ENCODE measurements at places on chromosomes 5 and 9.

DNA sequence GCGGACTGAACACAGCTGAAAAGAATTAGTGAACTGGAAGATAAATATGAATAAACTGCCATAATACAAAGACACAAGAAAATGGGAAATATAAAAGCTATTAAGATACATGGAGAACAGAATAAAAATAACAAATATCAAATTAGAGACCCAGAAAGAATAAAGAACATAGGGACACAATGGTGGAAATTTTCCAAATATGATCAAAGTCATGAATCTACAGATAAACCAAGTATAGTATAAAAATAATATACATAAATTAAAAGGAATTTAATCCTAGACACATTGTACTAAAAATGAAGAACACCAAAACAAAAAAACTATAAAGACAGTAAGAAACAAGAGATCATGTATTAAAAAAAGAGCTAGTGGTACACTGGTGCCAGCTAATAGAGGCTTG, 194.9 kb downstream of the MLLT3 start:
- DNase-seq: no peak

DNA sequence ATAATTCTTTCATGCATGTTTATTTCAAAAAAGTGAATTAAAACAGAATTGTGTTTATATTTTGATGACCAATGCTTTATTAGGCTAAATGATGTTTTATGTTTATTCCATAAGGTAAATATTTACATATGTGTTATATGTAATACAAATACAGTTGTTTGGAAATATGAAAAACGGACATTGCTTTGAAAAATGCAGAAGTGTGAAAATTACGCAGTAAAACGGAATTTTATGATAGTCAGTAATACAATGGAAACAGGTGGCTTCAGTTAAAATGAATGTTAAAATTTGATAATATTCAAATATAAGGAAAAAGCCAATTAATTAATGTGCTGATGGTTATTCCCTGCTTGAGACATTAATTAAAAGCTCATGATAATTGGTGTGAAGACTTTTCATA, 1633.8 kb downstream of the MAT2B start:
- no peak for DNase-seq

- DNase-seq: peak; percentile 90
Observed at GRCh38 chr9:122810306-122810946, 10.5 kb downstream of the OR1K1 start.

DNA sequence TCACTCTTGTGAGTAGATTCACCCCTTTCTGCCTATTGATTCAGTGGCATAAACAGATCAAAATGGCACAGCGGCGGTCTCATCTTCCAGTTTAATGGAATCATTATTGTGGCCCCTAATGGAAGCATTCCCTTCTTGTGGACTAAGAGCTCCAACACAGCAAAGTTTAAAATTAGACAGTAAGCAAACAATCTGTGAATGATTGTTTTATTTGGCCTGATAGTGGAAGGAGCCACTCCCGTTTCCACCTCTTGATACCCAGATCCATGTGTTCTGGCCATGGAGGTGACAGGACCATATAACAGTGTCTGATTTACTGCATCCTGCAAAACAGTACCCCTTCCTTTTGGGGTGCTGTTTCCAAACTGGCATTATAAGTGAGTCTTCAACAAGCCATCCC, 41.2 kb upstream of the BARX1 start:
- DNase-seq: no peak

- peak; percentile 24 for DNase-seq
Observed at GRCh38 chr9:110579862-110580219, 300 bp upstream of the SVEP1 start.

DNA sequence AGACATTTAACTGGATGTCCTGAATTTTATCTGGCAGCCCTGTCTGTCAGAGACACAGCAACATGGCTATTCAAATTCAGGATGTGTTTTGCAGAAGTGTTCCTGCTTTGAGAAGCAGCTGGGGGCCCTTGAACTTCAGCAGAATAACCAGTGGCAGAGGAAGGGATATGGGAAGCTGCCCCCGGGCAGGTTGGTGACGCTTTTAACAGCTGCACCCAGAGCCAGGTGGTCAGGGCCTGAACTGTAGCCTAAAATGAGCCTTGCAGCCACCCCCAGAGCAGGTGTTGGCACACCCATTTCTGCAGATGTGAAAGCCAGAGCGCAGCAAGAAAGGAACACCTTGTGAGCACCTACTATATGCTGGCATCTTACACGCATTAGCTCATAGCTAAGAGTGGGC, 128.7 kb upstream of the BOD1 start:
- DNase-seq: peak; percentile 87

GRCh38 chr5:54443270-54443669, 12.2 kb upstream of the HSPB3 start:
- peak; percentile 44 for DNase-seq

DNA sequence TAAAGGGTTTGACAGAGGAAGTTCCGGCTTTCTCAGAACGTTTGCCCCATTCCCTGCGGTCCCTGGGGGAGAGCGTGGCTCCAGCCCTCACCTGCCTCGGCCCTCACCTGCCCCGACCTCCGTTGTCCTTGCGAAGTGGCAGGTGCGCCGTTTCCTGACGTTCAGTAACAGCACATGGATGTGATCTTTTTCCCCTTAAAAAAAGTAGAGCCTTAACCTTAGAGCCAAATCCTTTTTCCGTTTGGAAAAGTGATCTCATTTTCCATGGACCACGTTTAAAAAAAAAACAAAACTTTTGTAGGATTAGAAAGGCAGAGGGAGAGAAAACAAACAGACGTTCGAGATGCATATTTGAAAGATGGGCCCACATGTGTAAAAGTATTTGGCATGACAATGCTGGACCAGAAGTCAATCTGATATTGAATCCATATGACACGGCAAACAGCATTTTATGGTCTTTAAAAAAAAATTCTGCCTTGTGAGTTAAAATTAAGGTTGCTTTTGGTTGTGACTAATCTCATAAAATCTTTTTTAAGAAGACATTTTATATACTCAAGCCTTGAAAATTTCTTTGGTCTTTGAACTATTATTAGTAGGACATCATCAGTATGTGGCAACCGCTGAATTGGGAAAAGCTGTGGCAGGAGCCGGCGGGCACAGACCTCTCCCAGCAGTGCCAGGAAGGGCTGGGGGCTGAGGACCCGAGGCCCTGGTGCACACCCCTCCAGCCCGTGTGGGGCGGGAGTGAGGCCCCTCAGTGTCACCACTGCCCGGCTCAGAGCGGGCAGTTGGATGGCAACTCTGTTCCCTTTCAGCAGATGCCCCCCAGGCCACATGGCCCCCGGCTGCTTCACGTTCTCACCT, 42.5 kb upstream of the EXOC3 start:
- peak; percentile 99 for DNase-seq

DNA sequence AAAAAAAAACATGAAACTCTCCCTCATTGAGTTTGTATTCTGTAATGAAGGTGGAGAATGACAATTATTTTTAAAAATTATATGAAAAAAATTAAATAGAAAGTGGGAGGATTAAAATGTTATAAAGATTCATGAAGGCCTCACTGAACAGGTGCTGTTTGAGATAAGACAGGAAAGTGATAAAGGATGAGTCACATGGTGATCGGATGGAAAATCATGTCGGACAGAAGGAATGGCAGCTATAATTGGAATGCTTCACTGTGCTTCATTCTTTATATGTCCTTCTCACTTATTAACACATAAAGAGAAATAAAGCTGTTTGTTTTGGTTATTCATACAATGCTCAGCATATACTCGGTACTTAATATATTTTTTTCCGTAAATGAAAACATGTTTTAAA, 464.5 kb upstream of the RGMB start:
- no peak for DNase-seq

GRCh38 chr5:83857341-83857740, 136.7 kb upstream of the HAPLN1 start:
- DNase-seq: no peak

DNA sequence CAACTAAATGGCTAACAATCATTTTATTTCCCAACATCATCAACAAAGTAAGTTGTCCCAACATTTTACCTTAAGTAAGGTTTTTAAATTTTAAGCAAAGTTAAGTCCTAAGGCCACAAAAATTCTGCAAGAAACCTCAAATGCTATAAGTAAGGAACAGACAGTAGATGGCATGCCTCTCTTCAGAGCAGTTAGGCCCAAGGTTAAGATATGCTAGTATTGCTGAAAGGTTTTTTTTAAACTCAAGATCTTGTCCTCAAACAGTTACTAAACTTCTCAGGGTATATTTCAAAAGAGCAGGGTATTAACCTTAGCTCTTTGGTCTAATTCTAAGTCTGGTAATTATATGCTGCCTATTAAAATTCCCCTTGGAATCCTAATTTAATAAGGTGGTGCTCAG, 35.1 kb downstream of the PJA2 start:
- DNase-seq: no peak

- no peak for DNase-seq
Observed at GRCh38 chr9:127485995-127486394, 34.7 kb downstream of the LRSAM1 start.

- DNase-seq: no peak
Observed at GRCh38 chr5:53891159-53891558, 330.7 kb downstream of the NDUFS4 start.

DNA sequence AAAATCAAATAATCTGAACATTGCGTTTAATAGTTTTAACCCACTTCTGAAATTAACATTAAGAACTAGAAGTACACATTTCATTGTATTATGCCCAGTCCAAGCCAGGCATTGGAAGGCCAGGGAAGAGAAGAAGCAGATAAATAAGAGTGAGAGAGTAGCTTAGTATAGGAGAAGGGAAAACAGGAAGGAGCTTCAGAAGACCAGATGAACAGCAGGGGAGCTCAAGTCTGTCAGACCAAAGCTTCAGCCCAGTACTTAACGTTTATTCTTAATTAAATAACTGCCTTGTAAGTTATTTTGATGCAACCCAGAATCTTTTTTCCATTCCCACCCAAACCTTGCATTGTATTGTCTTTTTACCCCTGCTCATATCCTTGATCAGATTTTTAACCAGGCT, 11.5 kb upstream of the FAM120AOS start:
- DNase-seq: no peak

DNA sequence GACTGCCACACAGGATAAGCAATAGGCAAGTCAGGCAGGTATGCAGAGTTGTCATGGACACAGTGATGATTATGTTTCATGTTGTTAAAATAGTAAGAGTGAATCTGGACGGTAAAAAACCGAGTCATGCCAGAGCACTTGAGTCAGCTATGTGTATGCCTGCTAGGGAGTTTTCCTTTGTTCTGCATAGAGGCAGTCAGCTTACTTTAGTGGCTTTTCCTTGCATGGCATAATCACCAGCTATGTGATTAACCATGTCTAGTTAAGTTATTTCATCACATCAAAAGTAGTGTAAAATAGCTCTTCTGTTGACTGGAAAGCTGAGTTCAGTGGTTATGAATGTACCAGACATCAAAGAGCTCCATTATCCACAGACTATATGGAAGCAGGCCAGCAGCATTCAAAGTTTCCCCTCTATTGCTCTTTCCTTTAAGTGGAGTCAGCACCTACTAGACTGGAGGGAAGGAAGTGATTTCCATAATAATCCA, 989.8 kb downstream of the TLE1 start:
- peak; percentile 46 for DNase-seq

DNA sequence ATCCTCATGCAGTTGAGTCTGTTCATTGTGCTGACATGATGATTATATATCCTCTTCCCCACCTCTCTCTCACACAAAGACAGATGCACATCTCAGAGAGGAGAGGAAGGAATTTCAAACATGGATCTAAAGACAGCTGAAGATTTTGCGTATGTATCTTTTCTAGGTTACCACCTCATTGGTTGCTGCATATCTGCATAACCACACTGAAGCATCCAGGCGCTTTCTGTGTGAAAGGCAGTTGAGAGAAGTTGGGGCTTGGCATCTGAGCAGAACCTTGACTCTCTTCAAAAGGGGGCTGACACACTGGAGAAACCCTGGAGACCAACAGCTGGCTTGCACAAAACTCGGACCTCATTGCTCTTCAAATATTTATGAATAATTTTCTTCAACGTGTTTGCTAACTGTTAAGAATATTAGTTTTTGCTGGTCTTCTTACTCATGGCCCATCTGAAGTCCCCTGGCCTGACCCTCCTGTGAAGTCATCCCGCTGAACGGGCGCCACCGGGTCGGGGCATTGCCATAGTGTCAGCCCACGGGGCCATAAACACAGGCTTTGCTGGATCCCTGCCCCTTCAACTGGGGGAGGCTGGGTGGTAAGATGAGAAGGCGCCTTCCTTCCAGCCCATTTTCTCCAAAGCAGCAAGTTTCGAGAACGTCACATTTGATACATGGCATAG, 593.2 kb upstream of the CLINT1 start:
- DNase-seq: no peak

GRCh38 chr5:36253575-36253974, 11.8 kb upstream of the NADK2 start:
- no peak for DNase-seq

DNA sequence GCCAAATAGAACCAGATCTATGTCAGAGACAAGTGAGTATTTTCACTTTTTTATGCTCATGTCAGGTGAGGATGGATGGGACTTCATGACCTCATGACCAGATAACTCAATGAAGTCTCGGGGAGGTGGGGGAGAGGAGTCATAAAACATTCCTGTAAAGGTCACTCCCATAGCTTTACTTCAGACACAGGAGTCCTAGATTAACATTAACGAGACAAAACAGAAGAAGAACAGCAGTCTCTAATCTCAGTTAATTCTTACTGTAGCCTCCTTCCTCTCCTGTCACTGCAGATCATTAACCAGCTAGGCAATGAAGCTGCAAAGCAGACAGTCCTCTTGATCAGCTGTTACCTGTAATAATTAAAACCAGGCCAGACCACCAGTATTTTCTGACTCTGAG, 11.2 kb downstream of the CRHBP start:
- no peak for DNase-seq

DNA sequence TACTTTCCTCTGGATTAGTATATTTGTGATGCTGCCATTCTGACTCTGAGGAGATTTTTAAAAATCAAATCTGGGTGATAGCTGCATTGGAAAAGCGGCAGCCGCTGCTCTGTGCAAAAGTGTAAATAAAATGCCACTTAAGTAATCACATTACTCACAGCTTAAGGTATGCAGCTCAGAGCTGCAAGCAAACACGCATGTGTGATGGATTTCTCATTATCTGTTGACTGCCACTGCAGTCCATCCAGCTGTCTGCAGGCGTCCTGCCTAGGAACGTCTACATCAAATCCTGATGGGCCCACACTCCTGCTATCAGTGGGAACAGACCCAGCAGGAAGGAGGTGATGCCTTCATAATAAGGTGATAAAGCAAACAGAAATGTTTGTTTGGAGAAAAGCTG, 216.9 kb downstream of the SPOCK1 start:
- peak; percentile 76 for DNase-seq

GRCh38 chr5:44332285-44332971, 56.8 kb downstream of the FGF10 start:
- DNase-seq: peak; percentile 70

GRCh38 chr9:137786511-137786920, 91.1 kb upstream of the CACNA1B start:
- DNase-seq: no peak

GRCh38 chr9:6703898-6704639, 53.7 kb upstream of the KDM4C start:
- DNase-seq: no peak

- no peak for DNase-seq
Observed at GRCh38 chr5:74951865-74952264, 85.7 kb upstream of the FAM169A start.

- DNase-seq: no peak
Observed at GRCh38 chr9:71854811-71855210, 56.2 kb downstream of the ABHD17B start.

GRCh38 chr5:142134331-142135010, 25.9 kb downstream of the NDFIP1 start:
- no peak for DNase-seq

- no peak for DNase-seq
Observed at GRCh38 chr9:28750136-28750535, 1176.9 kb upstream of the C9orf72 start.

Data from DMS53 (cell line).